NCI-H1436 treated with DMSO at 0.1 percent for 48 hours (cell line): ENCODE measurements at places on chromosomes 3 and 15.

DNA sequence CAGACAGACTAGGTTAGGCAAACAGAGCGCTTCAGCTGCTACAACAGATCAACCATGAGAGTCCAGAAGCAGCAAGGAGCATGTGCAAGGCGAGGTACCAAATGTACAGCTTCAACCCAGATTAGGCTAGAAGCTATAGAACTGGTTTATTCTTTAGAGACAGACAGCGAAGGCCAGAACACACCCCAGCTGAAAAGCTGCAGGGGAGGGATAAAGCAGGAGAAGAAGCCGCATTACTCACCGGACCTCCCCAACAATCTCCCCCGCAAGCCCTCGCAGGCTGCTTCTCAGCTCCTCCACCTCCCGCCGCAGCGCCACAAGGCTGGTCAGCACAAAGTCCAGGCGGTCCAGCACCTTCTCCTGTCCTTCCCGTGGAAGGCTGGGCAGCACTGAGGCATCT, 3.3 kb downstream of the RMDN3 start:
- no peak for DNase-seq

GRCh38 chr15:65275104-65275727, 11.5 kb downstream of the PARP16 start:
- DNase-seq: no peak

GRCh38 chr15:48494631-48495030, 150.9 kb downstream of the FBN1 start:
- DNase-seq: no peak

DNA sequence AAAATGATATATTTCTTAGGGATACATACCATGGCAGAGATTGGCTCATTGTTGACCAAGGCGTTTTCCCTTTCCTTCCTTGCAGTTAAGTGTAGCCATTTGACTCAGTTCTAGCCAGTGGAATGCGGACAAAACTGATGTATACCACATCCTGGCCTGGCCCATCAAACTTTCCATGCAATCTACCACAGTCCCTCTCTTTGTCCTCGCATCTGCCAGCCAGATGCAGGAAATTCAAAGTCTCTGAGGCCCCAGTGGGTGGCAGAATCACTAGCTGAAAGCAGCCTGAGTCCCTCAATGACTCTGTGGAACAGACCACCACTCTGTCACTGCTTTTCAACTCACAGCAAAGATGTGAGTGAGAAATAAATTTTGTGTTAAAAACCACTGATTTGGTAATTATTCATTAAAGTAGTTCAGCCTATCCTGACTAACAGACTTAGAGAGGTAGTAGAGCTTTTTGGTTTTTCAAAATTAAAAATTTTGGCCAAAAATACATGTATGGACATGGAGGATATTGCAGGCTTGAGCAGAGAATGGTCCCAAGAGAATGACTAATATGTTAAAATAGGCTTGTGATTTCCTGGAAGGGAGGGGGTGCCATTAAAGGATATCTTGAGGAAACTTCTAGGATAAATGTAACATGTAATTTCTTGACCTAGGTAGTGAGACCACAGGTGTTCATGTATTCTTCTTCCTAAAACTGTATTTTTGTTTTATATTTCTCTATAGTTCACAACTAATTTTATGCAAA, 10.9 kb downstream of the LRRFIP2 start:
- no peak for DNase-seq

DNA sequence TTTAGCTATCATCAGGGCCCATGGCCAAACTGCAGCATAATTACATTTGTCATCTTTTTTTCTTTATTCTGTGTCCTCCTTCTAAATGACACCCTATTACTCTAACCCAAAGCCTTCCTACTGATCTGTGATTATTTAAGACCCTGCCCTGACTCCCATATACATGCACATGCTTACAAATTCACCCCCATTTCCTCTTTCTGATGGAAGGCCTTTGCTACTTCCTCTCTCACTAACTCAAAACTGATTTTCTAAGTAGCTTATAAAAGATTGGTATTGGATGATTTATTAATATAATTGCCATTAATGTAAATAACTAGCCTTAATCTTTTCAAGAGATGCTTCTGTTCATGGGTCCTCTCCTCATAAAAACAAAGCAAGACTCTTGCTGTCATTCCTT, 179.2 kb downstream of the EDEM1 start:
- DNase-seq: no peak

DNA sequence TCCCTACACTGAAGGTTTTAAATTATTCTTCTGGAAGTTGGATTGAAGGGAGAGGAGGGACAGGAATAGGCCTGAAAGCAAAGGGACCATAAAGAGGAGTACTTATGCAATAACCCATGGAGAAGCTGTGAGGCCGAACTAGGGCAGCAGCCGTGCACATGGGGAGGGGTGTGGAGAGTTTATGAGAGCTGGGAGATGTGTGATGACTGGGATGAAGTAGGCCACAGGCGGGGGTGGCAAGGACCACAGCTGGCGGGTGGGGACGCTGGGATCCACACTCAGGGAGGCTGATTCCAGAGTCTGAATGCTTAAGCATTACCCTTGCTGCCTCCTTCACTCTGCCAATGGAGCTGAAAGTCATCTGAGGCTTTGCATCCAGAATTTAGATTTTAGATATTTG, 123.8 kb downstream of the ARNT2 start:
- DNase-seq: no peak

- DNase-seq: no peak
Measured at GRCh38 chr15:48407646-48408045, 76.4 kb downstream of the DUT start.

DNA sequence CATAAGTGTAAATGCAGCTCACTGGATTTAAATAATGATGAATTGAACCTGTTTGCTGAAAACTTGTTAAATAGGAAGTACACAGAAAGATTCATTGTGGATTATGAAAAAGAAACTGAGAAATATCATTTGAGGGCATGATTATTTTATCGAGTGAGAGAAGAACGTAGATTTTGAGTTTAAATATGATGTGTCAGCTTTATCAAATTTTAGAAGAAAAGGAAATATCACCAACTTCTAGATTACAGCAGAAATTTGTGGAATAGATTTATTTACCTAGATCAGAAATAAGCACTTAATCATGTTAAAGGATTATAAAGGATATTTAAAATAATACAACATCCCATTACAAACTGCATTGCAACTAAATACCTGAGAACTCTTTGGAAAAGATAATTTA, 315.5 kb downstream of the ZPLD1 start:
- no peak for DNase-seq
